BJ (cell line): ENCODE measurements at places on chromosomes 12 and 14.

DNA sequence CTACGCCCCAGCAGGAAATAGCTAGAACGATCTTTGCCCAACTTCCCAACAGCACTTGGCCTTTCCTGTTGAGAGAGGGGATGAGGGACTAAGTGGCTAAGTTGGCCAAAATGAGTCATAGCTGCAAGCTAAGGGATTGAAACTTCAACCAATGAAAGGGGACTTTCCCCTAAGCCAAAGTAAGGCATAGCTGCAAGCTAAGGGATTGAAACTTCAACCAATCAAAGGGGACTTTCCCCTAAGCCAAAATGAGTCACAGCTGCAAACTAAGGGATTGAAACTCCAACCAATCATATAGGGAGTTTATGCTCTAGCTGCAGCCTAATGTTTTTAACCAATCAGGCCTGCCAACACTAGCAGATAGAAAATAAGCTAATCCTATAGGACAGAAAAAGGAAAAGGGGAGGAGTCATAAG lies 100.5 kb upstream of the SSTR1 start:
- DNase-seq: no peak

GRCh38 chr14:104600805-104601204 lies 3.8 kb downstream of the TMEM179 start:
- no peak for DNase-seq

- DNase-seq: no peak
These were observed 36.8 kb downstream of the DAD1 start for GRCh38 chr14:22552001-22552826.

GRCh38 chr12:70721656-70722357 lies 84.6 kb upstream of the PTPRB start:
- DNase-seq: no peak
